ENCODE measurements at places on chromosomes 7 and 10.

GRCh38 chr10:110034596-110034995 lies 26.8 kb downstream of the ADD3 start:
- DNase-seq, result no peak

DNA sequence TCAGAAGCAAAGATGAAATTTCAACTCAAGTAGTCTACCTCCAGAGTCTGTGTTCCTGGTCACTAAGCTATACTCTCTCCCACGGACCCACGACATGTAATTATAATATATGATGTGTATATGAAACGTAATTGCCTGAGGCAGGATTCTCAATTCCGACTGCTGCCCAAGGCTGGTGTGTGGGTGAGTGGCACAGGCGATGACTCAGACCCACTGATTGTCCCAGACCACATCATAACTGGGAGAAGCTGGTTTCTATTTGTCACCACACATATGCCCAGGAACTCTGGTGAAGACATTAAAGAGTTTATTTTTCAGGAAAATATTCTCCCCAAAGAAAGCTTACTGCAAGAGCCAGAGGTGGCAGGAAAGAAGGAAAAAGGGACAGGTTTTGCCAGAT lies 219.3 kb downstream of the JAZF1 start:
- no peak for DNase-seq

DNA sequence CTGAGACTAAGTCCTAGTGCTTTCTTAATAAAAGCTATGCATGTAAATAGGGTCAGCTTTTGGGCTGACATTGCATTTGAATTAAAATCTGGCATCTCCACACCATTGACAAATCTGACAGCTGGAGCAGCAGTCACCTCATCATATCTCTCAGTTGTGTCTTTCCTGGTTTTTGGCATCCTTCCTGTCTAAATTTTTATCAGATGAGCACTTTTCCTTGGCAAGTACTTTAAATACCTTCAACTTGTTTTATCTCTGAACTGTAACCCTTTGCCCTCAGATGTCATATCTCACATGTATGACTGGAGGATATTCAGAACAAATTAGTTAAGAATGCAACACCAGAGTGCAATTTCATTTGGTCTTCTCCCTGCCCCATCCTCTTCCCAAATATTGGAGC lies 1066.2 kb downstream of the LRMDA start:
- no peak for DNase-seq

DNA sequence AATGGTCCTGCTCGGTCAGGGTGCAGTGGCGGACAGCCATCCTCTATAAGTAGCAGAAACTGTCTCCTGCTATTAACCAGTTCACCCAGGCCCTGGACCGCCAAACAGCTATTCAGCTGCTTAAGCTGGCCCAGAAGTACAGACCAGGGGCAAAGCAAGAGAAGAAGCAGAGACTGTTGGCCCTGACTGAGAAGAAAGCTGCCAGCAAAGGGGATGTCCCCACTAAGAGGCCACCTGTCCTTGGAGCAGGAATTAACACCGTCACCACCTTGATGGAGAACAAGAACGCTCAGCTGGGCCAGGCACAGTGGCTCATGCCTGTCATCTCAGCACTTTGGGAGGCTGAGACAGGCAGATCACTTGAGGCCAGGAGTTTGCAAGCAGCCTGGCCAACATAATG lies 5.6 kb upstream of the NSUN5 start:
- DNase-seq, result no peak

- DNase-seq, result no peak
Observed at GRCh38 chr7:139667377-139667776, 110.4 kb downstream of the HIPK2 start.

DNA sequence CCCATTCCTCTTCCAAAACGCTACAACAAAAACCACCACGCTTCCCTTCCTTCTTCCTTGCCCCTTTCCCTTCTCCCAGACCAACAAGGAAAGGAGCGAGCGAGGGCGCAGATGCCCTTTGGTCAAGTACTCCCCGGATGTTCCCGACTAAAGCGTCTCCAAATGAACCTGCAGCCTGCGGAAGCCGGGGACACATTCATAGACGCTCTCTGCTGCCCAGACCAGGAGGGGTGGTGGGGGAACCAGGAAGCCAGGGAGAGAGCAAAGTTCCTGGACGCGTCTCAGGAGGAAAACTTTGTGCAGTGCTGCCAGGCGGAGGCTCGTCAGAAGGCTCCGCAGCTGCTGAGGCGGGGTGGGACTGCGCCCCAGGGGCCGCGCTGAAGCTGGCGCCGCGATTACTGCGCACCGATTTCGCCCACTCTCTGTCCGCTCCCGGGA lies 754 bp downstream of the SEMA3D start:
- DNase-seq, result no peak

DNA sequence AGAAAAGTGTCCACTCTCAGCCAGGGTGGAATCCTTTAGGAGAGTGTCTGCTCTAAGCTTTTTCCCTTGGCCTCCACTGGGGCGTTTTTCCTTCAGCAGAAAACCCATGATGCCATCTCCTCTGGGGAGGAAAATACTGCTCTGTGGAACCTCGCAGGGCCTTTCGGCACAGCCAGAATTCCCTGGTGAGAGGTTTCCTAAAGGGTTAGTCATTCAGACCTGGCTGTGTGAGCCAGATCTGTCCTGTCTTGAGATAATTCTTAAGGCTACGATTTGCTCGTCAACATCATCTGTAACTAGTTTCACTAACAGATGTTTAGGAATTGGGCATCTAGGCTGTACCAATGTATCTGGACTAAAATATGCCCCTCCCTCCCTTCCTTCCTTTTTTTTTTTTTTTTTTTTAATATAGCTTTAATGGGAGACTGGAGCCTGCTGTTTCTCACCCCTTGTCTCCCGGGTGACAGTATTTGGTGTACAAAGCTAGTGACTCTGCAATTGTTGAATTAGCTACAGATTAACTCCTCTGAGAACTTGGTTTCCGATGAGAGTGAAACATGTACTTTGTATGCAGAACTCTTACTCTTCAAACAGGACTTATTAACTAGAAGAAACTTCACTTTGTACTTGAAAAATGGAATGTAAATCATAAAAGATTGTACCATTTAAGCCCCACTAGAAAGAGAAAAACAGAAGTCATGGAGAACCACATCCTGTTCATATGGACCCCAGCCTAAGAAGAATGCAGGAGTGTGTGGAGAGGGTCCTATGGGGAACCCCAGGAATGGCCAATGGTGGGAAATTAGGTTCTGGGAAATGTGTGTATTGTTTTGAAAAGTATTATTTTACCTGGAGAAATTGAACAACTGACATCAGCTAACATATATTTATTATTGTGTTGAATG lies 230.9 kb downstream of the CAMK1D start:
- DNase-seq, result no peak

GRCh38 chr10:99906470-99906869 lies 103.3 kb downstream of the DNMBP start:
- DNase-seq, result no peak

- DNase-seq, result peak; percentile 27
Observed at GRCh38 chr7:128361411-128362379, at the start of gene PRRT4. TSS of gene PRRT4 (minus strand) at chr7:128361690.

- no peak for DNase-seq
Observed at GRCh38 chr10:128880159-128880725, 586.8 kb upstream of the MGMT start.

DNA sequence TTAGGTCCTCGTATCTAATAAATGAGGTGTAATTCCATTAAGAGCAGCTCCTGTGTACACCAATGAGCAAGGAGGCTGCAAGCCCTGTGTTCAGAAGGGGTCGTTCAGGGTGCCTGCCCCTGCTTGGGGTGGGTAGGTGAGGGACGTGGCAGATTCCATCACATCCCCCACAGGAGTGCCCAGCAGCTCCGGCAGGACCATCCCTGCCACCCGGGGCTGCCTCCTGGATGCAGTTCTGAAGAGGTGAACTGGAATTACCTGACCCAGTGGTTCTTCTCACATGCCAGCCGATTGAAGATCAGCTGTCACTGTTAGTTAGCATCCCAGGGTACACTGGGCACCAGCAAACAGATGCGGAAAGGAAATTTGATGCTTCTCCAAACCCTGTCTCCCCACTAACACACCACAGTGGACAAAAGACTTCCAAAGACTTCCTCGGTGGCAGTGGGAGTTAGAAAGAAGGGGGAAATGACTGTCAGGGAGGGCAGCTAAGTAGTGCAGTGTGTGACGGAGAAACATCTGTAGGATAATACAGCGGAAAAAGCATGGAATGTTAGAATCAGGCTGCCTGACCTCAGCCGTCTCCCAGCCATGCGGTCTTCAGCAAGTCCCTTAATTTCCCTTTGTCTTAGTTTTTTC lies 313.6 kb upstream of the ZMIZ1 start:
- DNase-seq, result no peak

DNA sequence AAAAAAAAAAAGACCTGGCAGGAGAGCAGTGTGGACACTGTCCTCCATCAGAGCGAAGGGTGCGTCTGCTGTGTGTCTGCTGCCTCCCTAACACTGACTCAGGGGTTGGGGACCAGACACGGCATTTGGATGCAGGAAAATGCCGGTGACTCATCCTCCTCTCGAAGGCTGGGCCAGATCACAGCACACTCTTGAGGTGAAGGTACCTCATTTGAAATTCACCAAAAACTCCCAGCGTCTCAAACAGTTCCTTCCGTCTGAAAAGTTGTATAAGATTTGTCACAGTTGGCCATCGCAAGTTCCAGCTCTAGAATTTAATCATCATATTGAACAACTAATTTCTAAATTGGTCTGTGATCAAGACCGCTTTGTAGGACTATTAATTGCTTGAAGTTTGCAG lies 118.1 kb upstream of the LYZL2 start:
- DNase-seq, result no peak

GRCh38 chr10:108450280-108450679 lies 1285.8 kb upstream of the SORCS1 start:
- DNase-seq, result no peak

- DNase-seq, result no peak
Observed at GRCh38 chr10:83680470-83680891, 458.8 kb upstream of the GHITM start.

- DNase-seq, result no peak
Observed at GRCh38 chr7:47458486-47458885, 123.4 kb downstream of the TNS3 start.

- DNase-seq, result no peak
Observed at GRCh38 chr7:82423446-82423845, 20.1 kb downstream of the CACNA2D1 start.

GRCh38 chr7:87146740-87147386 lies 5.4 kb upstream of the DMTF1 start:
- no peak for DNase-seq

GRCh38 chr7:24899905-24900304 lies 80.1 kb downstream of the OSBPL3 start:
- no peak for DNase-seq

DNA sequence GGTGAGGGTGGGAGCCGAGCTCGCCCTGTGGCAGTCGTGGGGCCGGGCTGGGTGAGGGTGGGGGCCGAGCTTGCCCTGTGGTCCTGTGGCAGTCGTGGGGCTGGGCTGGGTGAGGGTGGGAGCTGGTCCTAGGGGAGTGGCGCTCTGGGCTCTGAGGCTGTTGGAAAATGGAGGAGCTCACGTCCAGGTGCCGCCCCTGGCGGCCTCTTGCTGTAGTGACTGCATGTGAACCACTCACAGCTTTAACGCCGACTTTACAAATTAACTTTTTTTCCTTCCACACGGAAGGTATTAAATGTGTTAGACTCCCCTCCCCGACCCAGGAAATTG lies 312.6 kb downstream of the WDR37 start:
- DNase-seq, result peak; percentile 4

- DNase-seq, result no peak
Observed at GRCh38 chr10:71427246-71427645, 30.5 kb downstream of the CDH23 start.

DNA sequence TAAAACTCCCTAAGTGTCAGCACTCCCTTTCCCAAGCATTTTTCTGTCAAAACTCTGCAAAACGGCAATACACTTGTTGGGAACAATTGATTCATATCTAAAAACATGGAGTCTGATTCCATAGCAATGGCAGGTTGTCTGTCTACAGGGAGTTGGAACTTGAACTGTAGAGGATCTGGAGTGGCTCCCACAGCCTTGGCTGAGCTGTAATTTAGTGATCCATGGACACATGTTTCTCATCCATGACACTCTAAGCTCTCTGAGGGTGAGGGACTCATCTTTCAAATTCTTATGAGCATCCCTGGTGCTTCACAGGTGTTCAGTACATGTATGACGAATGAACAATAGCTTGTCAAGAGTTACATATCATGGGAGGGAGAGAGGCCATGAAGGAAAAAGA lies 466.1 kb downstream of the GRID1 start:
- DNase-seq, result no peak

DNA sequence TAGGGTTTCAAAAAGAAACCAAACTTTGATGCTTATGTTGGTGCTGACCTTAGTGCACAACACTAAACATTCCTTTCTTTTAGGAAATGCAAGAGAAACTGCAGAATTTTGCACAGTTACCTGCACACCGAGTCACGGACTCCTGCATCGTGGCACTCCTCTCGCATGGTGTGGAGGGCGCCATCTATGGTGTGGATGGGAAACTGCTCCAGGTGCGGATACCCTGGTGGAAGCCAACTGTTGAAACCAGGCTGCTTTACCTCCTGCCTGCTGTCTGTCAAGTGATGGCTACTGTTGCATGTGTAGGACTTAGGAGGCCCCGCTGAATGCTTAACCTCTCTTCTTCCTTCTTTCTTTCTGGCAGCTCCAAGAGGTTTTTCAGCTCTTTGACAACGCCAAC lies 11.7 kb downstream of the CASP2 start:
- peak; percentile 51 for DNase-seq

- DNase-seq, result no peak
Observed at GRCh38 chr10:70573599-70574506, 28.7 kb downstream of the PRF1 start.

DNA sequence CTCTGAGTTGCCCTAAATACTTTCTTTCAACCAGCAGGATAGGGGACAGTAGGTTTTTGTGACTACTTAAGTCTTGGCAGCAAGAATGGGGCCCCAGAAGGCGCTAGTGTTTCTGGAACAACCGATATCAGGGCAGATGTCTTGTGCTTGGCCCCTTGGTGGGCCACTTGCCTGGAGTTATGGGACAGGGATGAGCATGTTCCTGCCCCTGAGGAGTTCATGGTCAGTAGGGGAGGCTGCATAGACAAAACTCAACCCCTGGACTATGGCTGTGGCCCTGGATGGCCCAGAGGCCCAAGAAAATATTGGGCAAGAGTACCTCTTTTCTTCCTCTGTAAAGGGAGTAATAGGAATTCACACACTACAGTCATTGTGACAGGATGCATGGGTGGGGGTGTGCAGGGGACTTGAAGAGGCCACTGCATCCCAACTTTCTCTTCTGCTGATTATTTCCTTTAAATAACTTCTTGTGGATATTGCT lies 57.7 kb upstream of the IGFBP3 start:
- no peak for DNase-seq

- DNase-seq, result no peak
Observed at GRCh38 chr10:22301193-22301592, 15.0 kb upstream of the COMMD3 start.

GRCh38 chr10:116888380-116889055 lies 39.2 kb downstream of the ENO4 start:
- DNase-seq, result no peak
